Type B pancreatic cell (in vitro differentiated cells): ENCODE measurements at places on chromosomes 7 and 10. TPM values are rescaled to one million over a fixed set of nuclear protein-coding genes. Genes with fewer than 3 reads are reported as not detected.

DNA sequence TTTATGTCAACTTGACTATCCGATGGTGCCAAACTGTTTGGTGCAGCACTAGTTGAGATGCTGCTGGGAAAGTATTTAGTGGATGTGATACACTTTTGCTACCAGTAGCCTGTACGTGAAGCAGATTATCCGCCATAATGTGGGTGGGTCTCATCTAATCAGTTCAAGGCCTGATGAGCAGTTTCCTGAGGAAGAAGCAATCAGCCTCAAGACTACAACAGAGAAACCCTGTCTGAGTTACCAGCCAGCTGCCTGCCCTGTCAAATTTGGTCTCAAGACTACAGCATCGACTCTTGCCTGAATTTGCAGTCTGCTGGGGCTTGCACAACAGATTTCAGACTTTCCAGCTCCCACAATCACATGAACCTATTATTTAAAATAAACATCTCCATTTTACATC, 10.9 kb upstream of the RBP3 start:
- no peak overlapping the region for H3K27ac ChIP-seq
- no peak overlapping the region for H3K4me3 ChIP-seq
- no peaks in the 10 kb centered on the region for H3K36me3 ChIP-seq
- H3K4me1 ChIP-seq = no peaks in the 10 kb centered on the region
- H3K27me3 ChIP-seq = peaks cover 16% of the 10 kb centered on the region

GRCh38 chr7:490461-491291, 29.0 kb downstream of the PDGFA start:
- no peak for DNase-seq
- H3K27ac ChIP-seq = no peak overlapping the region
- H3K36me3 ChIP-seq = no peaks in the 10 kb centered on the region
- H3K4me3 ChIP-seq = no peak overlapping the region
- peaks cover 6% of the 10 kb centered on the region for H3K4me1 ChIP-seq

DNA sequence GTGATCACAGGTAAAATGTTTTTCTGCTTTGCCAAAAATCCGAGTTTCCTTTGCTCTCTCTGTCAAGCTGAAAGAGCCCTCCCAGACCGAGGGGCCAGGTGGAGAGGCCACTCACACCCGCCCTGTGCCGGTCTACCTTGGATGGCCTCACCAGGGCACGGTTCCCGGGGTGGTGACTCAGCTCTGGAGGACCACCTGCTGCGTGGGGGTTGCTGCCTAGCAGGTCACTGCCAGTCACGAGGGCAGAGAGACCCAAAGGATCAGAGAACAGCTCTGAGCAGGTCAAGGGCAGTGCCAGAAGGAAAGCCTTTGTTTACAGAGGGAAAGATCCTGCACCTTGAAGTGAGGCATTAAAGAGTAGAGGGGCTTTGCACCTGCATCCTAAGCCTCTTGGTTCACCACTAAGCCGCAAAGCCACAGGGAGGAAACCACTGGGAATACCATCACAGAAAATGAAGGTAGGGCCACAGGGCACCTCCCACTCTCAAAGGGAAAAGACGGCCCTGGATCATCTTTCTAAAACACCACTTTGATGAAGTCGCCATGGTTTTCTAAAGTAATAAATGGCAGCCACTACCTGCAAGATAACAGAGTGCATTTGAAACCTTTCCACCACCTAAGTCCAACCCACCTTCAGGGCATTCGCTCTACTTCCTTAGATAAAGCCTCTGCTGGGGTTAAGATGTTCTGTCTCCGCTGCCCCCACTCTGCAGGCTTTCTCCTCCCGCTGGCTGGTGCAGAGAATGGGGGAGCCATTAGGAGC, 160.3 kb upstream of the KLF14 start:
- H3K27me3 ChIP-seq = peaks cover 33% of the 10 kb centered on the region
- H3K27ac ChIP-seq = no peak overlapping the region
- DNase-seq = no peak
- H3K4me3 ChIP-seq = no peak overlapping the region
- H3K4me1 ChIP-seq = peaks cover 46% of the 10 kb centered on the region

ELMO1 gene
- 4.9 and 29.4 TPM in 2 replicates for total RNA-seq

CRHR2 gene
- total RNA-seq = 0.21 and 0.27 TPM in 2 replicates
